ENCODE measurements at places on chromosomes 7 and 10. TPM values are rescaled to one million over a fixed set of nuclear protein-coding genes. Genes with fewer than 3 reads are reported as not detected.

Gene NKX1-2
- total RNA-seq, result not detected

Gene PRF1
- 4.0 TPM for total RNA-seq

- no peak for DNase-seq
Measured at GRCh38 chr7:27143023-27143949, at the start of gene HOXA5. Gene HOXA5, minus strand, starts transcription at chr7:27143681. Its CDS starts 74 bp downstream, at chr7:27143607.

DNA sequence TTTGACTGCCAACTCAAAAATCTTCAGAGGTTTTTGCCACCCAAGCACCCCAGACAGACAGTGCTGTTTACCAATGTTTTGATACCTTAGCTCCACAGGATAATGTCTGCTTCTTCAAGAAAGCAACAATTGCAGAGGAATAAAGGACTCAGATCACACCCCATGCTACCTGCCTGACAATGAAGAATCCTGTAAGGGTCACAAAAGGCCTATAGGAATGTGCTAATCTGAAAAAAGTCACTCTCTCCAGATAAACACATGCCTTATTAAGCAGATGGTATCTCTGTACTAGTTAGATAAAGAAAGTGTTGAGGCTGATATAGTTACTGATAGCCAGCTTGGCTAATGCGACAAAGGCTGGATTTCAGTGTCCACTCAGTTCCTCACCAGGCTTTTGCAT is 1076.7 kb upstream of the SORCS1 start:
- DNase-seq, result no peak

Data from mesenteric fat pad (tissue), 1 donor.